IMR-90 (cell line): ENCODE measurements at places on chromosomes 5 and 9. TPM values are rescaled to one million over a fixed set of nuclear protein-coding genes. Genes with fewer than 3 reads are reported as not detected.

EQTN gene
- not detected in 2 replicates for total RNA-seq

GRCh38 chr5:82730913-82731312 lies 346.3 kb downstream of the TMEM167A start:
- DNase-seq, result no peak

DMRT2 gene
- not detected in 2 replicates for total RNA-seq

TNPO1 gene
- total RNA-seq, result 400 and 527 TPM in 2 replicates

- peak; percentile 88 for DNase-seq
Measured at GRCh38 chr5:132136906-132137305, 63.3 kb downstream of the CSF2 start.

NIPSNAP3A gene
- total RNA-seq, result 32.1 and 40.0 TPM in 2 replicates

DNA sequence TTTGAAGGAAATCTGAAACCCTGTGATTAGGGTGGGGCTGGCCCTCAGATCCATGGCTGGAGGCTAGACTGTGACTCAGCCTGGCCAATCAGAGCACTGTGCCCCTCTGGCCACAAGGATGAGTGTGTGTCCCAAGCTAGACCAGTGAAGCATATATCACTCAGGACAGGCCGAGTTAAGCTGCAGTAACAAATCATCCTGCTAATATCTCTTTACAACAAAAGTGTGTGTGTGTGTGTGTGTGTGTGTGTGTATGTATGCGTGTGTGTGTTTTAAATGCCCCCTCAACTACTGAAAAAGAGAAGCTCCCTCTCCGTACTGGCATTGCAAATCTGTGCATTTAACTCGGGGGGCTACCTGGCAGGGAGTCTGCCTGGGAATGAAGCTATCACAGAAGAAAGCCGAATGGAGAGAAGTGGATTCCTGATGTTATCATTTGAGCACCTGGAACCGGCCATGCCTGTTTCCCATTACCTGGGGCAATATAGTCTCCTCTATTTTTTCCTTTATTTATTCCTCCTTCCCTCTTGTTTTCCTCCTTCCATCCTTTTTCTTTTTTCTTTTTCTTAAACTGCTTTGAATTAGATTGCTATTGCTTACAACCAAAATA lies 25.6 kb downstream of the STC2 start:
- peak; percentile 82 for DNase-seq

DNA sequence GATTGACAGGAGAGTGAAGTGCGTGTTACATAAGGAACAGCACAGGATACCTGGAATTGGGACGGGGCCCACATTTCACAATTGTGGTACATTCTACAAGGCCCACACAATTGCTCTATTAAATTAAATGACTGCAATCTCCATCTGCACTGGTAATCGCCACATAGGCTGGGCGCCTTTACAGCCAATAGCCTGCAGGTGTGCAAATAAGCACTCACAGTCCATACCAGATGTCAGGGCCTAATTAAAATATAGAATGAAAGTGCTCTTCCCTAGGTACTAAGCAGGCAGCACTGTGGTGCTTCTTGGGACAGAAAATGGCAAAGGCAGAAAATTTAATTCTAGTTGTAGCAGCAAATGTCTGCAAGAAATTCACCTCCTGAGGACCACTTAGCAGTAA lies 82.7 kb downstream of the ATP10B start:
- no peak for DNase-seq

GBGT1 gene
- 0.83 and 1.8 TPM in 2 replicates for total RNA-seq

GRCh38 chr5:172632346-172633092 lies 8.5 kb upstream of the NEURL1B start:
- no peak for DNase-seq

WWC1 gene
- 9.1 and 10.3 TPM in 2 replicates for total RNA-seq

DNA sequence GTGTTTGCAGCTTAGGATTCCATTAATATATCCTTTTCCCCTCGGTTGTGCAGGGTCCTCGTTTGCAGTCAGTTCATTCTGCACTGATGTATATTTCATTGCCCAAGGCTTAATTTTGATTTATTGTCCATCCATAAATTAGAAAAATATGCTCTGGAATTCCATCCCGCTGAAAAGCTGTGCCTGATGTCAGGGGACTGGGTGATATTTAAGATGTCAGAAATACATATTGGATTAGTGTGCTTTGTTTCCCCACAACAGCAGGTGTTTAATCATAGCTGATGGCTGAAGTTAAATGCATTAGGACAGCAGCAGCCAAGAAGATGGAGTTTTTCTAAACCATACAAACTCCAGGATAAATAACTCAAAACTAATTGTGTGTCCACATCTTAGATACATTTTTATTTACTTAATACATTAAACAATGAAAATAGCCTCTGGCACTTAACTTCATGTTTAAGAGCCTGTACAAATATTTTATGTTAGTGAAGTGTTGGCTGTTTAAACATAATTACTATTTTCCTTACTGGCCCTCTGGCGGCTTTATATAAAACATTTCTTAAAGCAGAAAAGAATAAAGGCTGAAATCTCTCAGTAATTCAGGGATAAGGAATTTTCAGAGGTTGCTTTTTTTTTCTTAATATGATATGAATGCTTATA lies 170.4 kb upstream of the TBCA start:
- no peak for DNase-seq

DNA sequence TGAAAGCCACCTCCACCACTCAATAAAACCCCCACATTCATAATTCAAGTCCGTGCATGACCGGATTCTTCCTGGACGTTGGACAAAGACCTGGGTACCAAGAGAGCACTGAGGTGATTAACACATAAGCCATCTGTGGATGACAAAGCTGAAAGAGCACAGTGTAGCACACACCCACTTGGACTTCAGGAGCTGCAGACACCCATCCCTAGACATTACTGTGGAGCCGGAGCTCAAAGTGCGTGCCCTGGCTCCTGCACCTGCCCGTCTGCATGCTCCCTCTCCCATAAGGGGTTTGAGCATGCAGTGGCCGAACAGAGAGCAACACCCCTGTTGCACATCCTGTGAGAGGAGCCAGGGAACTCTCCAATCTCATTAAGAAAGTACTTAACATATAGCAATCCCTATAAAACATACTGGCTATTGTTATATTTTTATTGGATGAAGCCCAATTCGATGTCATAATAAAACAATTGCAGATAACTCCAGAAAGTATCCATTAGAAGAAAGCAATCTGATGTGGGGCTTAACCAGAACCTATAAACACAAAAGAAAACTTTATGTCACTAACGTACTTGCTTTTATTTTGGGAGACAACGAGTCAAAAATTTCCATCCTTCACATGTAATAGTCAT lies 1174.2 kb upstream of the C9orf72 start:
- DNase-seq, result no peak
